NCI-H1436 (cell line): ENCODE measurements at places on chromosomes 1 and 21.

GRCh38 chr1:176515310-176515709 lies 52.3 kb downstream of the PAPPA2 start:
- no peak for DNase-seq

DNA sequence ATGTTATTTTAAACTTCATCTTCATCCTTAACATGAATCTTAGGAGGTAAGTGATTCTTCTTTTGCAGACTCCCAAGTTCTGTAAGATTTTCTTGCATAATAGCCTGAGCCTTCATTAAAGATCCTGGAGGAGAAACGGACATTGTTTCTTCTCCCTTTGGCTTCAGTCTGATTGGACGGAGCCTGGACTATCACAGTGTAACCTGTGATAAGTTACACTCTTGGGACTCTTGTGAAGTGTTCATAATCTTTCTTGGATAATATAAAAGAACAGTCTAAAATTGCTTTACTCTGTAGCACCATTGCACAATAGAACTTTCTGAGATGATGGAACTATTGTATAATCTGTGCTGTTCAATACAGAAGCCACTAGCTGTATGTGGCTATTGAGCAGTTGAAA lies 244.8 kb downstream of the DNM3 start:
- no peak for DNase-seq

DNA sequence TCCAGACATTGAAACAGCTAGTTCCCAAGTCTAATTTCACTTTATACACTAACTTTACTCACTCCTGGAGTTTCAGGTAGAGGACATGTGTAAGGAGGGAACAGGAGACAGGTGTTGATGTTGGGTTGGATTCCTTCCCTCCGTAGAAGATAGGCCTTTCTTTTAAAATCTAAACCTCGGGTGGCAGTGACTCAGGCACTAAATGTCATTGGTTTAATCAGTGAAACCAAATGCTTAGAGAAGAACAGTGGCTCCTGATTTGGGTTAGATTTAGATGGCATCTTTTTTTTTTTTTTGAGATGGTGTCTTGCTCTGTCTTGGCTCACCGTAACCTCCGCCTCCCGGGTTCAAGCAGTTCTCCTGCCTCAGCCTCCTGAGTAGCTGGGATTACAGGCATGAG lies 7.2 kb downstream of the CAP1 start:
- DNase-seq: no peak

DNA sequence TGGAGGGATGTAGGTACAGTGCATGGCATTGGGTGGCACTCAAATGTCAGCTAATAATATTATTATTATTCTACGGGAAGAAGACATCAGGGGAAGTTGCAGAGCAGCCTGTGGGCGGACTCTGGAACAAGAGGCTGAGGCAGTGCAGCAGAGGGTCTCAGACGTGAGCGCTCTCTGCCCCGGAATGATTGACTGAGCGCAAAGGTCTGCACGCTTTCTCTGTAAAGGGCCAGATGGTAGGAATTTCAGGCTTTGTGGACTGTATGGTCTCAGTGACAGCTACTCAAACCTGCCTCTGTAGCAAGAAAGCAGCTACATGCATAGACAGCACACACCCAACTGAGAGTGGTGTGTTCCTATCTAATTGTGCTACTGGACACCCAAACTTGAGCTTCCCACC lies 29.6 kb upstream of the VPS13D start:
- DNase-seq: no peak

DNA sequence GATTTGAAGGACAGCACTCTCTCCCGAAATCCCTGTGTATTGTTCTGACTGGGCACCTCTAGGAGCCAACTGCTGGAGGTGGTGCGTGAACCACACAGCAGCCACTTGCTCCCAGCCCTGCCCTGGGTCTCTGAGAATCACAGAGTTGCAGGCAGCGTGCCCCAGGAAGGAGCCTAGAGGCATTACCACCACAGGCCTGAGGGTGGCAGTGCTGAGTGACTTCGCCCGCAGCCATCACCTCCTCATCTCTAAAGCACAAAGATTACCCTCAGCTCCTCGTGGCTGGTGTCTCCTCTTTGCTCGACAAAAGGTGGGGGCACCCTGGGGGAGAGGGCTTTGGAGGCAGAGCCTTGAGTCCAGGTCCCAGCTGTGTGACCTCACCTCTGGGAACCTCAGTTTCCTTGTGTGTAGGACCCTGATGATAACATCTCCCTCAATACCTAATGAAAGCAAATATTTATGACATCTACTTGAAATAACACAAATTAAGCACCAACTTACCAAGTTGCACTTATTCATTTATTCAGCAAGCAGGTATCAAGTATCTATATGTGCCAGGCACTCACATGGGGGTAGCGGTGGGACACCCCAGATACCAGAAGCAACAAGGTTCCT lies 86.3 kb downstream of the VWA5B1 start:
- DNase-seq: peak; percentile 63

GRCh38 chr1:212430416-212430815 lies 2.3 kb upstream of the NENF start:
- DNase-seq: no peak
